Amygdala (tissue), 56 donors: ENCODE measurements at places on chromosomes 4 and X.

DNA sequence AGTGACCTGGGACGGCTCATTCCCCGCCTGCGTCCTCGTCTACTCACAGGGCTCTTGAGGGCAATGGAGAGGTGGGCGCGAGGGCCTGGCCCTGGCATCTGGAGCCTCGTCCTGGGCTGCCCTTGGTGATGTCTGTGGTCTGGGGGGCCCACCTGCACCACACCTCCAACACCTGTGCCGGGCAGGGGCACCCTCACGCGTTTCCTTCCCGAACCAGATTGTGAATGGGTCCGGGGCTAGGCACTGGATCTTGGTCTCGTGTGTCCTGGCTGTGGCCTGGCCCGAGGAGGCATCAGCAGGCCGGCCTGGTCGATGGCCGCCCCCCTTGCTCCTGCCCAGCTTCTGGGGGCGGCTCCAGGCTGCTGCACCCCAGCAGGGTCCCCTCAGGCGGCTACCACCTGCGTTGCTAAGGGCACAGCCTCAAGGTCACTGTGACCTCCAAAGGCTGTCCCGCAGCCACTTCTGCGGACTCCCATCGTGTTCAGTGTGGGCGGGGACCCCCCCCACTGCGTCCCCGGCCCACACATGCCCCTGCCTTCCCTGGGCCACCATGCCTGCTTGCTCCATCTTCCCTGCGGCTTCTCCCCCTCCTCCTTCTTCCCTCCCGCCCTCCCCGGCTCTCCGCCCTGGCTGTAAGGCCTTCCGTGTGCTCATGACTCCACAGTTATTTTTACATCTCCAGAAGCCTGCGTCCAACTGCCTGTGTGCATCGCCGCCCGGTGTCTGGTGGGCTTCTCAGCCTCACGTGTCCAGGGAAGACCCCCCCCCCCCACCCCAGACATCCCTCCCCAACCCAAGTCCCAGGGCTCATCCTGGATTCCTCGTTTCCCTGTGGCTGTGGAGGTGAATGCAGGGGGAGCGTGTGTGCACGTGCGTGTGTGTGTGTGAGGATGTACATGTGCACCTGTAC, 3.8 kb downstream of the DOK7 start:
- DNase-seq = no peak

DNA sequence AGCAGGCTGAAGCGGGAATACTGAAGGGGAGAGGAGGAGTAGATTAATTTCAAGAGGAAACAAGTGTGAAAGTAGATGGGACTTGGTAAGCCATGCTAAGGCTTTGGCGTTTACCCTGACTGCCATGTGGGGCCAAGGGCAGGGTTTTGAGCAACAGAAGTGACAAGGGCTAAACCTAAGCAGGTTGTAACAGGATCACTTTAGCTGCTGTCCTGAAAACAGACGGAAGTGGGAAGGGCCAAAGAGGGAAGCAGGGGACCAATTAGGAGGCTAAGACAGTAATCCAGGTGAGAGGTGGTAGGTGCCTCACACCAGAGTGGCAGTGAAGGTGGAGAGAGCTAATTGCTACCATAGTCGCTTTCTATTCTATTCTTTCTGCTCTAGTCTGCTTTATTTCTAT, 166.5 kb downstream of the PJA1 start:
- no peak for DNase-seq

- DNase-seq = no peak
Measured at GRCh38 chr4:69523385-69524132, 27.9 kb upstream of the UGT2B4 start.

- DNase-seq = no peak
Measured at GRCh38 chr4:55032788-55033187, 92.6 kb downstream of the KDR start.

GRCh38 chr4:88706574-88706973, 8.9 kb upstream of the NAP1L5 start:
- DNase-seq = no peak

GRCh38 chr4:123788577-123788976, 392.0 kb downstream of the SPRY1 start:
- no peak for DNase-seq

DNA sequence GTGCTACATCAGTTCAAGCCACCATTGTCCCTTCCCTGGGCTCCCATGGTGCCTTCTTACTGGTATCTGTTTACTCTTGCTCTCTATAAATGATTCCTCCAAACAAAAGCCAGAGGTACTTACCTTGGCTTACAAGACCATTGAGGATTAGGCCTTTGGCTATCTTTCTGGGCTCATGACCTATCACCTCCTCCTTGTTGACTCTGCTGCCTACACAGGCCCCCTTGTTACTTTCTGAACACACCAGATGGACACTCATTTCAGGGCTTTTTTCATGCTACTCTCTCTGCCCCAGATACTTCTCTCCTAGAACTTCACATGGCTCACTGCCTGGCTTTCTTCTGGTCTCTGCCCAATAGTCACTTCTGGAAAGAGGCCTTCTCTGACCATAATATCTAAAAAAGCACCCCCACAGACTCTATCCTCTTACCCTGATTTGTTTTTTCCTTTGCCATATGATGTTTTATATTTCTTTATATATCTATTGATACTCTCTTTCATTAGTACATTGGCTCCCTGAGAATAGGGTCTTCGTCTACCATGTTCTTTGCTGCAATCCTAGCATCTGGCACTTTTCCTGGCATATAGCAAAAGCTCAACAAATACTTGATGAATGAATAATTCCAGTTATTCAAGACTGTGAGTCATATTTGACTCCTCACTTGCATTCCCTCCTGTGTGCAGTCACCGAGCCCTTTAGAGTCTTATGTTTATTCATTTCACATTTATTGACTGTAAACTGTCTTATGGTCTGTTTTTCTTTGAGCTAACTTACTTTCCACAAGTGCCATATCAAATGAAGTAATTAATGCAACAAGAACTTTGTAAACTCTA, 27.1 kb upstream of the TAPT1 start:
- no peak for DNase-seq

GRCh38 chrX:20221902-20222301, 44.8 kb downstream of the RPS6KA3 start:
- DNase-seq = no peak

DNA sequence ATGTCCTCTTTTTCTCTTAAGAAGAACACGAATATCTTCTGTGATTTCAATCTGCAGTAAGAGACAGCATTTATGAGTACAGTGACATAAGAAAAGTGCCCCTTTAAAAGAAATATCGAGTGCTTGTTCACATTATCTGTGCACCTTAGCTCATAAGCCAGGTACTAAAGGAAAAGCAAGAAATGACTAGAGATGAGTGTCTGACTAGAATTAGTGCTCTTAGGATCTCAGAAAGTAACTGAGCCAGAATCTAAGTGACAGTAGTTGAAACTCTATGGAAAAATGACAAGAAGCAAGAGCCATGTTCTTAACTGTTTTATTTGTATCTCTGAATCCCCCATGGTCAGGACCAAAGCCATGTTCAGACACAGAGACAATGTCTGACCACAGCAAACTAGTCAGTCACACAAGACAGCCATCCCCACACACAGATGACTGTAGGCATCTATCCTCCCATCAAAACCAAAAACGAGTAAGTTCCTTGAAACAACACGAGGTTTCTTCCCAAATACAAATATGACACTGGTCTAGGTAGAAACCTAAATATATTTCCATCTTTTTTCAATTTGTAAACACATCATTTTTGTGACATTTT, 36.8 kb downstream of the ACSL4 start:
- no peak for DNase-seq

- no peak for DNase-seq
Measured at GRCh38 chr4:73668782-73669201, 48.6 kb upstream of the RASSF6 start.

DNA sequence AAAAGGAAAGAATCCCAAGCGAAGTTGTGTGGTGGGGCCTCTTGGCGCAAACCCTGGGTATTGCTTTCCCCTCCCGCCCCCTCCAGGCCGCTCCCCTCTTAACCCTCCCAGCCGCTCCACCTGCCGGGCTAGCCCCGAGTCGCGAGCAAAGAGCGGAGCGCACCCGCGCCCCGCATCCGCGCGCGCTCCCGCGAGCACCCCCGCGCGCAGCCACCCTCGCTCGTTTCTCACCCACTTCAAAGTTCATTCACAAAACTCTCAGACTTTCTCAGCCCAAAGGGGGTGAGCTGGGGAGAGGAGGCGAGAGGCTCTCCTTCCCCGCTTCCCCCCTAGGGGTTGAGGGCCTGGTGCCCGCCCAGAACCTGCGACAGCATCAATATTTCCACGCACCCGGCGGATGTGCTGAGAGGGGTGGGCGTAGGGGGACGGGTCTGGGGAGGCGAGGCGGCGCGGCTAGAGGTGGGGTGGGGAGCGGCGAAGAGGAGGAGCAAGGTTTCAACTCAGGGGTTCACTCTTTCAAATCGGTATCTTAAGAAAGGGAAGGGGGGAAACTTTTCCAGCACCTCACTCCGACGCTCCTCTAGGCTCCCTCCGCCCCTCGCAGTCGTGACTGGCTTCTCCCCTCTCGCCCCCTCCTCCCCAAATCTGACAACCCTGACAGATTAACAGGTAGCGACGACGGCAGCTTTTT, 1.8 kb downstream of the MAML3 start:
- DNase-seq = no peak

DNA sequence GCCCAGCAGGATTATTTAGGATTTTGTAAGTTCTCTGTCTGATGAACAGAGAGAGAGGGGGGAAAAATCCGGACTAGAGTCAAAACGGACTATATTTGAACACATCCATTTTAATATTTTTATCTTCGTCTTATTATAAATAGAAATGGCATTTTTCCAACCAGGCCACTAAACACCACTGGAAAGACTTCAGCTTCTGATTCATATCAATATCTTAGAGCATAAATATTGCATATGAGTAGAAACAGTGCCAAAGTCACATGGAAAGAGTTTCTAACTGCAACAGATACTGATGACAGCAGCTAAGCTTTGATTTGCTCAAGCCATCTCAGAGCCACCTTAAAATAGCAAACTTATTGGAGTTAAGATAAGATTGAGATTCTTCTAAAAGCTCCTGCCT, 456 bp downstream of the PPARGC1A start:
- no peak for DNase-seq

DNA sequence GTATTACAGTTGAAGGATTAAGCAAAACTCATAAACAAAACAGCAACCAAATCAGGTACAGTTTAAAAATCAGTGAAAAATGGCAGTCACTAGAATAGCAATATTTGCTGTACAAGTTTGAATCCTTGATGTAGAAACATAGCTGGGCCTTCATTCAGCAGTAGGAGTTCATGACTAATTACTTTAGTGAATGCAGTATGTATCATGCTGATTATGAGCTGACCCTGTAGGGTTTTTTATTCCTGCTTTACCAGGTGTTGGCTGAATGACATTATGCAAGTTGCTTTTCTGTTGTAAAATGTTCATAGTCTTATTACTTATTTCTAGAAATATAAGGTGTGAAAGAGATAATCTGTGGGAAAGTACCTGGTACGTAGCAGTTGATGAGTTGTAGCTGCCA, 179.6 kb downstream of the CCSER1 start:
- no peak for DNase-seq

GRCh38 chr4:46550471-46550870, 160.5 kb upstream of the GABRA2 start:
- no peak for DNase-seq

GRCh38 chr4:78119698-78120097, 62.6 kb downstream of the FRAS1 start:
- DNase-seq = no peak

- DNase-seq = no peak
Measured at GRCh38 chr4:182222766-182223165, 20.4 kb upstream of the TENM3 start.

DNA sequence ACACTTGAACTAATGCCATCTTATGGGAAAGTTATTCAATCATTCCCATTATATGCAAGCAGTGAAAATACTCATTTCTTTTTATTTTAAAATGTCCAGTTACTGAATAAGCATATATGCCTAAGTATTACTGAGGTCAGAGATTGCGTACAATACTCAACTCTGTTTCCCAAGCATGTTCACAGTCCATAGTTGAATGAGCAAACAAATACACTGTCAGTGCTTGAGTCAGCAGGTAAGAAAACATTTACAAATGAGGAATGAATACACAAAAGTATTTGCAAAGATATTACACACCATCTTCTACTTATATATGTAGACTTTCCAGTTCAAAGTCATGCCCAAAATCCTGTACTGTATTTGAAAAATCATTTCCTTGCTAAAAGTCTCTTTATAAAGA, 74.1 kb downstream of the TSPAN5 start:
- DNase-seq = no peak

DNA sequence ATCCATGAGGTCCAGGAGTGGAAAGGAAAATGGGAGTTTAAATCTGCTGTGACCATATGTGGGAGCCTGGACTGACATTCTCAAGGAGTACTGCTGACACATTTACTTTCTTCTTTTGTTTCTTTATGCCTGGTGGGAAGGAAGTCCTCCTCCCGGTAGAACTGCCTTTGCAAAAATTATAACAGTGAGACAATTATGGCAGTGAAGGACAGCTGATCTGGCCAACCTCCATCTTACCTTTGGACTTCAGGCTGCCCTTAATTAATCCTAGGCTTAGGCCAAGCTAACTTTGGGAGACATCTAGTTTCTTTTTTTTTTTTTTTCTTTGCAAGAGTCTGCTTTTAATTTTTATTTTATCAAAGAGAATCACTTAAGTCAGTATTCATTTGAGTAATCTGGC, 61.3 kb downstream of the SPINK2 start:
- no peak for DNase-seq

GRCh38 chr4:963276-964225, 9.8 kb downstream of the DGKQ start:
- DNase-seq = no peak

DNA sequence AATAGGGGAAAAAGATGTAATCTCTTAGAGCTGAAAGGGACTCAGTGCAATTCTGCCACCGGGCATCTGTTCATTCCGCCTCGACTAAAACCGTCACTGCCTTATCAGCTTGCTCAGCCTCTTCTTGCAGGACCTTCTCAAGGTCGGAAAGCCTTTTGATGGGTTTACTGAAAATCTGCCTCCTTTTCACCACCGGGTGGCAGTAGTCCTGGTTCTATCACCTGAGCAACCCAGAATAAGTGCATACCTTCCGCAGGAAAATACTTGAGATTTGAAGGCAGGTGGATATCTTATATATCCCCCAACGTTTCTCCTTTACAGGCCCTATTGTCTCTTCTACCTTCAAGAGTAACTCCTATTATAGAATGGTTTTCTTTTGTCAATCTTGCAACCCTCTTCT, 103.4 kb upstream of the PAK3 start:
- DNase-seq = no peak
